ENCODE measurements at places on chromosomes 12 and 14.
A peak's percentile ranks its signal among the peaks of the same experiment; 100 is the strongest.

DNA sequence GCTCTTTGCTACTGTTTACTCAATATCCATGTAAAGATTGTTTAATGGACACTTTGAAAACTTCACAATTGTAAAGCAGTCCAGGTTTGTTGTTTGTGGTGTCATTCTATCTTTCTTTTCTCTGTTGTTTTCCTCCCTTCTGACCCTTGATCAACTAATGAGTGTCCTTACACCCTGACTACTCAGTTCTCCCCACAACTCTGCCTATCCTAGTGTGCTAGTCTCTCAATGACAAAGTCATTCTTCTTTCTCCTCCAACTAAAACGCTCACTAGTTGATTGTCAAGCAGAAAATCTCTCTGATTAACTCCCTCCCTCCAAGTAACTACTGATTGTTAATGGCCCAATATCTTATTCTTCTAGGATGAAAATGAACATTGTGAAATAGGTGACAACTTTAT lies 148.5 kb upstream of the FBXO33 start:
- DNase-seq: no peak

DNA sequence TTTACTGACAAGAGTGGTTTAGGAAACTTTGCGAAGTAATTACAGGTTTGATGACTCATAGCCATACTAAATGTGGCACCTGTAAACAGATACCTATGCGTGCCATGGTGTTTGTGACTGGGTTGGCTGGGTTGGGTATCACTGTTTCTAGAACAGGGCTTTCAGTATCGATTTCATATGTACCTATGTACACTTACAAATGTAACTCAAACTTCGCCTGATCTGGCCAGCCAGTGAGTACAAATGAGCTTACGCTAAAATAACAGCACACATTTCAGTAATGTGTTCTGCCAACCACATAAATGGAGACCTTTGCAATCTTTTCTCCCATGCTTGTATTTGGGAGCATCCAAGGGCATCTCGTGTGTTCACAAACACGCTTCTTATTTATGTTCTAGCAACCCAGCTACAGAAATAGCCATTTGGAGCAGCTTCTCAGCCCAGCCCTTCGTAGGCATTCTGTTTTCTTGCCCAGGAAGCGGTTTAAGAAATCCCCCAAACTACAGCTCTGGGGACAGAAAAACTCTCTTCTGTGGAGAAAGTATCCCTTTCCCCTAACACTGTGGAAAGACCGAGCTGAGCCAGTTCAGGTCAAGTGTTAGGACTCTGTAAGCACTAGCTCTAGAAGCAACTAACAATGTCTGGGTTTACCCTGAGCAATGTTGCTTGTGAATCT lies 42.3 kb upstream of the MDM1 start:
- peak; percentile 15 for DNase-seq

DNA sequence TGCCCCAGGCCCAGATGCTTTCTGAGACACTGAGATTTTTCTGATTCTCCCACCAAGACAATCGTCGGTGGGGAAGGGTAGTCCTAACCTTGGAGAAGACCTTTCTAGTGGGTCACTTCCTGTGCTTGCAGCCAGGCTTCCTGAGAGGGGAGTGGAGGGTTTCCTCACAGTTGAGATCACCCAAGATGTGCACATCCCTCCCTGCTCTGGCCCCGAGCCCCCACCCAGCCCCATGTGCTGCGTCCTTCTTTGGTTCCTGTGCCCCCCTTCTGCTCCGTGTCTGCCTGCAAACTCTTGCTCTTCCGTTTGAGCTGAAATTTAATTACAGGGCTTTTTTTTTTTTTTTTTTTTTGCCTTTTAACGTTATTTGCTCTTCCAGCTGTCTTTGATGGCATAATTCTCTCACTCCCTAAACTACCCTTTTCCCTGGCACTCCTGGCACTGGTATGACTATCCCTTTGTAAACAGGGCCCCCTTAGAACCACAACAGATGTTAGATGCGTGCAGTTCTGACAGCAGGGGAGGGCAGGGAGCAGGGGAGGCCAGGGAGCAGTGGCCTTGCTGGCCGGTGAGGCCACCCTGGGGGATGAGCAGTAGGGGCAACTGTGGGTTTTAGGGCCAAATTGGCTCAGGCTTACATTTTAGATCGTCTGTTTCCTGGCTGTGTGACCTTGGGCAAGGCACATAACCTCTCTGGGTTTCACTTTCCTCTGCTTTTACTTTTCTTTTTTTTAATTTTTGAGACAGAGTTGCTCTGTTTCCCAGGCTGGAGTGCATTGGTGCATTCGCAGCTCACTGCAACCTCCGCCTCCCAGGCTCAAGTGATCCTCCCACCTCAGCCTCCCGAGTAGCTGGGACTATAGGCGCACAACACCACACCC lies 144.5 kb downstream of the PHETA1 start:
- DNase-seq: no peak

GRCh38 chr12:84435682-84436081 lies 476.9 kb downstream of the SLC6A15 start:
- no peak for DNase-seq

DNA sequence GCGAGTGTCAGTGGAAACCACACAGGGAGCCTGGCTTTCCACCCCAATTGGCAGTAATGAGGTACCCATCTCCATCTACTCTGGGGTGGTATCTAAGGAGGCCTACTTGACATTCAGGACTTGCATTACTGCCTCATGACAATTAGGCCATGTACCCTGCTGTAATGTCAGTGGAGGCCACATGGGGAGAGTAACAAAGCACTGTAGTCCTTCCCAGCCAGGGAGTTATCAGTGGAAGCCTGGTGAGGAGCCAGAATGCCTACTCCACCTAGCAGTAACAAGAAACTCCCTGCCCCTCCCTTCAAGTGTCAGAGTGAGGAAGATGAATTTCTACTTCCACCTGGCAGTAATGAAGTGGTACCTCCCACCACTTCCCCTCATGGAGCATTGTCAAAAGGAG lies 12.5 kb downstream of the TIMM9 start:
- no peak for DNase-seq

DNA sequence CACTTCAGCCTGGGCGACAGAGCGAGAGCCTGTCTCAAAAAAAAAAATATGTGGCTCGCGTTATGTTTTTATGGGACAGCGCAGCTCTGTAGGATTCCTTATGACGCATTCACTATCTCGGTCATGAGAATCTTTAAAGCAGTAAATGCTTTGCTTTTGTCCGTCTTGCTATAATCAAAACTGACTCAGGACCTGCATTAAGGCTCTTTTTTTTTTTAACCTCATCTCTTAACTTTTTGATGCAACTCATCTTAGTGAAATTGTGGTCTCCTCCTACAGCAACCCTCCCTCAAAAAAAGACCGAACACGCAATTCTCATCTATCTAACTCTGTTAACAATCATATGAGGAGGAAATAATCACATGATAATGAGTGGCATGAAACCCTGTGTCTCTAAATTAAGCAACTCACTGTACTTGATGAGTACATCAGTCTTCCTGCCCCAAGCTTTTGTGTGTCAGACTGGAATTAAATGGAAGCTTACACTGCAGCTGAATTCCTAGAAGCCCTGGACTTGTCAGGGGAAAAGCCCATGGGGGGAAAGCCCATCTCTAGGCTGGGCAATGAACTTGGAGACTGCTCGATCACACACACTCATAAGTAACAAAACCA lies 4.3 kb downstream of the P2RX4 start:
- no peak for DNase-seq

- DNase-seq: no peak
Observed at GRCh38 chr14:45519766-45520165, 266.8 kb upstream of the MIS18BP1 start.

DNA sequence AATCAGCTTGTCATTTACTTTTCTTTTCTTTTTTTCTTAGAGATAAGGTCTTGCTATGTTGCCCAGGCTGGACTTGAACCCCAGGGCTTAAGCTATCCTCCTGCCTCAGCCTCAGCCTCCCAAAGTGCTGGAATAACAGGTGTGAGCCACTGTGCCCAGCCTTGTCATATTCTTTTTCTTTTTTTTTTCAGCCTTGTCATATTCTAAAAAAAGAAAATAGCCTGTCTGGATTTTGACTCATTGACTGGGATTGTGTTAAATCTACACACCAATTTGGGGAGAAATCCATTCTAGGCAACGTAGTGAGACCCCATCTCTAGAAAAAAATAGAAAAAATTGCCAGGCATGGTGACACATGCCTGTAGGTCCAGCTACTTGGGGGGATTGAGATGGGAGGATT lies 24.1 kb downstream of the ATP5MC2 start:
- DNase-seq: no peak

DNA sequence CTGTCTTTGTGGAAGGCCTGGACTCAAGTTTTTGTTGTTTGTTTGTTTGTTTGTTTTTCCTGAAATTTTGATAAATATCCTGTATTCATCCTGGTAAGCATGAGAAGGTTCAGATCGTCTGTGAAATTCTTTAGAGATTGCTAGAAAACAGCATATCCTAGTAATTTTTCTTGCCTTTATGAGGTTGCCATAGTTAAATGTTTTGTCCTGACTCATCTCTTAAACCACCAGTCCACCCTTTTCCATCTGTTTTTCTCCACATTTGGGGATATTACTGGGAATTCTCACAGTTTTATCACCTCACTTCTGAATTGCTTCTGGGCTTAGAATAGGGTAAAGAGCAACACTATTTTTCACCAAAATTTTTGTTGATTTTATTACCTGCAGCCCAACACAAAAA lies 248.3 kb downstream of the FBXL14 start:
- no peak for DNase-seq

DNA sequence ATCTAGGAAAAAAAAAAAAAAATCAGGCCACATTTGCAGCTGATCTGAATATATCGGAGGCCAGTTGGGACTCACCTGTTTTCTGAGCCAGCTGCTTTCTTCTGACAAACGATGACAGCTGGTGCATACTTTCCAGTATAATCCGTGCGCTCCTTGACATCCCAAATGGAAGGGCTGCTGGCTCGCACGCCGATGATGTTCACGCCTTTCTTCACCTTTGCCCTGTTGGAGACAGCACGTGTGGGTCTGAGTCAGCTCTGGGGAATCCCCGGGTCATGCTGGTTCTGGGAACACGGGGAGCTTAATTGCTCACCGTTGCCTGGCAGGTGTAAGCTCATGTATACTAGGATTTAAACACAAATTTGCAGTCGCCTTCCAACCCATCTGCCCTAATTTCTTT lies 372.8 kb downstream of the TMEM132D start:
- no peak for DNase-seq

- DNase-seq: peak; percentile 20
Observed at GRCh38 chr12:53381731-53382630, 2.0 kb downstream of the SP1 start.

GRCh38 chr12:123043536-123044001 lies 63.1 kb downstream of the ARL6IP4 start:
- DNase-seq: peak; percentile 40

DNA sequence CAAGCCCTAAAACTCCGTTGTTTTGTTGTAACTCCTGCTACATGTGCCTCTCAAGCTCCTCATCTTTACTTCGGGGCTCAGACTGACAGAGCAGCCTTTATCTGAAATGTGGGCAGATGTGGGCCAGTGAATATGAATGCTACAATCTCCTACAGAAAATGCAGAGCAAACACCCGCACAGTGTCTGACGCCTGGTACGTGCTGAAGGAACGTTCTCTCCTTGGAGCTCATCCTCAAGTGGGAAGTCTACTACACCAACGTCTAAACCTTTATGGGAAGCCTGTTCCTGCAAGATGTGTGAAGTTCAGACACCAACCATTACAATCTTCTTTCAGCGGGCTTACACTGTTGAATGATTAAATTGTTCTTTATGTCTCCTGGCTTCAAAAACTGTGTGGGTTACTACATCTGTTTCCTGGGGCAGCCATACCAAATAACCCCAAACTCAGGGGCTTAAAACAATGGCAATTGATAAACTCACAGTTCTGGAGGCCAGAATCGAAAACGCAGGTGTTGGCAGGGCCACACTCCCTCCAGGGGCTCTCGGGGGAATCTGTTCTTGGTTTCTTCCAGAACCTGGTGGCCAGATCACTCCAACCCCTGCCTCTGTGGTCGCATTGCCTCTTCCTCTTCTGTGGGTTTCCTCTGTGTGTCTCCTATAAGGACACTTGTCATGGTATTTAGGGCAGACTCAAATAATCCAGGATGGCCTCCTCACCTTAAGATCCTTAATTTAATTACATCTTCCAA lies 179.7 kb upstream of the PLXNC1 start:
- DNase-seq: no peak

GRCh38 chr14:69270795-69271708 lies 11.1 kb downstream of the GALNT16 start:
- DNase-seq: no peak

- DNase-seq: no peak
Observed at GRCh38 chr12:53221203-53222080, 10.6 kb downstream of the RARG start.

All from T follicular helper cell (primary cell).